Glutamatergic neuron (in vitro differentiated cells): ENCODE measurements at places on chromosomes 7 and 10. TPM values are rescaled to one million over a fixed set of nuclear protein-coding genes. Genes with fewer than 3 reads are reported as not detected.

PON1 gene
- total RNA-seq = 1.1 TPM

CPVL gene
- 20.3 TPM for total RNA-seq

DNA sequence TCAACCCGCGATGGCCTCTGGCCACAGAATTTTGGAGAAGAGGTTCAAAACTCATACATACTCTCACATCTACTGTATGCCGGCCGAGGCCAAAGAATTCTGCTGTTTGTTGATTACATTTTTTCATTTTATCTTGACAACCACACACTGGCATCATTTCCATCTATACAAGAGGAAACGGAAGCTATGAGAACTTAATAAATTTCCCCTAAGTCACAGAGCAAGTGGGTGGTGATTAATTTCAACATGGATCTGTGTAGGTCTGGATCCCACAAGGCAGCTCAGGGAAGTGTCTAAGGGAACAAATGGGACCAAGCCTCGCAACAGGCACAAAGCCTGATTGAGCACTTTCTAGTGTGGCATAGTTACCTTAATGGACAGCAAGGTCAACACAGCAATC, 18.0 kb downstream of the ELMO1 start:
- DNase-seq = no peak

DNA sequence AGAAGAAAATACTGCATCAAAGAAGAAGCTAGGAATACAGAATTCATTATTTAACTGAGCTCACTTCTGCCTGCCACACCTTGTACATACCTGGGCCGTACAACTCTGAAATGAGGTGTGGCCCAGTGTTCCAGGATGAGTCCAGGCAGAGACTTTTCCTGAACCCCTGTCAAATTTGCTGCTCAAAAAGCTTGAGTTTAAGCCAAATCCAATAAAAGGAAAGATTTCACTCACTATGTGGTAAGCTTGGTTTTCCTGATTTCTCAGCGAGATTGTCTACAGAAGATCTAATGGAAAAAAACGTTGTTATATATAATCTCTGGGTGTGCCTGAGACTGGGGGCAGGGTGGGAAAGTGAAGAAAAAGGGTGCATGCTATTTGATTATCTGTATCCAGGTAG, 72.1 kb upstream of the EGFR start:
- DNase-seq = no peak

DNA sequence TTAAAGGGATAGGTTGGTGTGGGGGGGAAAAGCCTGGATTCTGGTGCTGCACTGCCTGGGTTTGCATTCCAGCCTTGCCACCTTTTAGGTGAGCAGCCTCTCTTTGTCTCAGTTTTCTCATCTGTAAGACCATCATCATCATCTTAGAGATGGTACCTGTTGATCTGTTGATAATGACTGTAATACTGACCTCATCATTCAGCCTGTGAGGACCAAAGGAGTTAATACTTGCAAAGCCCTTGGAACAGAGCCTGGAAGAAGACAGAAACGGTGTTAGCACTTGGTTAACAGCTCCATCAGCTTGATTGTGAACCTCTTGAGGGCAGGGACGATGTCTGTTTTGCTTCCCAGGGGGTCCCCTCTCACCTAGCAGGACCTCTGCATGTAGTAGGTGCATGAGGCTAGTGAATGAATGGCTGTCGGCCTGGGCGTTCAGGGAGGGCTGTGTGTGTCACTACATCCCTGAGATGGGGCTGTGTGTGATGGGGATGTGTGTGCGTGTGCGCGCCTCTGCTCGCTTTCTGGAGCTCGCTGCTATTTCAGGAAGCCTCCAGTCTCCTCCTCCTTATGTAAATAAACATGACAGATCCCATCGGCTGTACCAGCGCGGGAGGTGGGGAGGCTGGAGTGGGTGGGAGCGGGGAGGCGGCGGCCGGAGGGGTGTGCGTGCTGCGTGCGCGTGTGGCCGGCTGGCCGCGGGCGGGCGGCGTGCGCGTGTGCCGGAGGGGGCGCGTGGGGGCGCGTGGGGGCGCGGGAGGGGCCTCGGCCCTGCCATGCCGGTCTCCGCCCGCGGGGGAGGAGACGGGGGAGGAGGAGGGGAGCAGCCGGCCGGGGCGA, 61.2 kb downstream of the NEURL1 start:
- DNase-seq = peak; percentile 74
